ENCODE measurements at places on chromosomes 16 and 17. TPM values are rescaled to one million over a fixed set of nuclear protein-coding genes. Genes with fewer than 3 reads are reported as not detected.

The AATK gene
- total RNA-seq: 2.4 TPM

DNA sequence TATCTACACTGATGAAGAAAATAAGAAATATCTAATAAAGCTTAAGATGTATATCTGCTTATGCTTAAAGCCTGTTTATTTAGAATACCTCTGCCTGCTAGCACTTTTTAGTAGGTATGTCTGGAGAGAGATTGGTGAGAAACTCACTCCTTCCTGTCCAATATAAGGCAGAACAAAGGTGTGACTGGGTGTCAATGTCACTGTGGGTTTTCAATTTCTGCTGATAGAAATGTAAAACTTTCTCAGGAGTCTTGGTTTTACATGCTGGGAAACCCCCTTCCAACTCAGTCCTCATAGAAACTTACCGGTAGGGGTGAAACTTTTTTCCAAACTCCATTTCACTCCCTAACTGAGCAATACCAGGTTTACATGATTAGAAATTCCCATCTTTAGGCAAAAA, 17.8 kb upstream of the MPHOSPH6 start:
- DNase-seq: no peak

The TBC1D3K gene
- not detected for total RNA-seq

The NLRC3 gene
- total RNA-seq: 0.44 TPM

DNA sequence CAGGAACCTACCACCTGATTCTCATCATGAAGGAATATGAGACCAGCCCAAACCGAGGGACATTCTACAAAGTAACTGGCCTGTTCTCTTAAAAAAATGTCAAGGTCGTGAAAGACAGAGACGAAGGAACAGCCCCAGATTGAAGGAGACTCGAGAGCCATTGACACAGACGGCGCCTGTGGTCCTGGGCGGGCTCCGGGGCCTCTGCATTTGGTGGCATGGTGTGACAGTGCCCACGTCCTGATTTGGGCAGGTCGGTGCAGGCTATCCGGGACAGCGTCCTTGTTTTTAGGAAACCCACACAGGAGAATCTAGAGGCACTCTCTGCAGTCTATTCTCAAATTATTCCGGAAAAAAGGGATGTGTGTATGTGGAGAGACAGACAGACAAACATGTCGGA, 64.1 kb downstream of the ADCY9 start:
- no peak for DNase-seq

The CACNG4 gene
- 6.0 TPM for total RNA-seq

DNA sequence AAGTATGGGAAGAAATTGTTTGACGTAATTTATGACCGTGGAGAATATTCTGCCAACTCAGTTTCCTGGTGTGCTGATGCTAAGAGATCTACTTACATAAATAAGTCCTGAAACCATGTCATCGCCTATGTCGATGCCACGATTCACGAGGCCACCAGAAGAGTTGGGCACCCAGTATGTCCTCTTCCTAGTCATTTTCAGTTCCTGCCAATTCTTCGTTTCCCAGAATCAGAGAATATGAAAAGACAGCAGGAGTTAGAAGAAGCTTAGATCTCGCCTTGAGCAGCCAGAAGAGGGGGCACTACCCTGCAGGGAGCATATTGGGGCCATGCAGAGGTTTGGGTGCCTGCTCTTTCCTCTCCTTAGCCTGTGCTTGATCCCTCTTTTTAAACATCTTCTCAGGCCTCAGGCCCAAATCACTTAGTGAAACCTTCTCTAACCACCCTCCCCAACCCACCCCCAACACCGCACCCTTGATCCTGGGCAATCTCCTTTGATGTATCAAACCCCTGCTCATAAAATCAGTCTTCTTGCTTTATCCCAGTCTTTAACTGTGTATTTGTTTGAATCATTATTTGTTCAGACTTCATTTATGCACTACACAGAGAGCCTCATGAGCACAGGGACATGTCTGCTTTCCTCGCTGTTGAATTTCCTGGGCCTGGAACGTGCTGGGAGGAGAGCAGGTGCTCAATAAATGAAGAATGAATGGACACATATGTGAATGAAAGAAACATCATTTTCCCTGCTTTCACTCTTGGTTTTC, 12.2 kb upstream of the LONP2 start:
- DNase-seq: peak; percentile 58

GRCh38 chr17:31699281-31699680, 159.8 kb downstream of the COPRS start:
- DNase-seq: no peak

GRCh38 chr16:88698646-88699045, 7.6 kb downstream of the RNF166 start:
- DNase-seq: no peak

DNA sequence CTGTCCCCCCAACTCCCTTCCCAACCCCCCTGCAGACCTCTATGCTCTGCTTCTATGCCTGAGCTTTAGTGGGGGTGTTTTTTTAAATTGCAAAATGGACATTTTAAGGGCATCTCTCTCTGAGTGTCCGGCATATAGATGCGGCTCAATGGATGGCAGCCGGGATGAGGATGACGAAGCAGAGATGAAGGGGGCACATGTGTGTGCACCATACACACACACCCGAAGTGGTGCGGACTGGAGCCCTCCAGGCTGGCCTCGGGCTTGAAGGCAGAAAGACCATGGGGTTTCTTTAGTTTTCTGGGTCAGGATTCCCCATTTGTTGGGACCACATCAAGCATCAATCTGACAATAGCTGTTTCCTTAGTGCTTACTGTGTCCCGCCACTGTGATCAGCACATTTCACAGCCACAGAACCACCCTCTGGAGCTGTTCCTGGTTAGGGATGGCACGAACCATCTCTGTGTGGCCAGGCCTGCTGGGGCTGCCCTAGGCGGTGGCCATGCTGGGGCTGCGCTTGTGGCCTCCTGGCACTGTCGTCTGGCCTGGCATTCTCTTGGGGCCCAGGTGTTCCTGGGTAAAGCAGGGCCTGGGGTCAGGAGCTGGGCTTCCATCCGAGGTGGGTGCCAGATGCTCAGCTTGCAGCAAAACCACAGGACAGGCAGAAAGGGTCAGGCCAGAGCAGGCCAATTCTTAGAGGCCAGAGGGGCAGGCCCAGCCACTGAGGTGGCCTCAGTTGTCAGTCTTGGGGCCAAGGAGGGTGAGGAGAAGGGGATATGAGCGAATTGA, 49.9 kb downstream of the NT5M start:
- no peak for DNase-seq

- DNase-seq: no peak
These were observed 23.5 kb downstream of the USP36 start for GRCh38 chr17:78817123-78817522.

The CA7 gene
- total RNA-seq: 0.55 TPM

The RAB11FIP3 gene
- total RNA-seq: 37.1 TPM

DNA sequence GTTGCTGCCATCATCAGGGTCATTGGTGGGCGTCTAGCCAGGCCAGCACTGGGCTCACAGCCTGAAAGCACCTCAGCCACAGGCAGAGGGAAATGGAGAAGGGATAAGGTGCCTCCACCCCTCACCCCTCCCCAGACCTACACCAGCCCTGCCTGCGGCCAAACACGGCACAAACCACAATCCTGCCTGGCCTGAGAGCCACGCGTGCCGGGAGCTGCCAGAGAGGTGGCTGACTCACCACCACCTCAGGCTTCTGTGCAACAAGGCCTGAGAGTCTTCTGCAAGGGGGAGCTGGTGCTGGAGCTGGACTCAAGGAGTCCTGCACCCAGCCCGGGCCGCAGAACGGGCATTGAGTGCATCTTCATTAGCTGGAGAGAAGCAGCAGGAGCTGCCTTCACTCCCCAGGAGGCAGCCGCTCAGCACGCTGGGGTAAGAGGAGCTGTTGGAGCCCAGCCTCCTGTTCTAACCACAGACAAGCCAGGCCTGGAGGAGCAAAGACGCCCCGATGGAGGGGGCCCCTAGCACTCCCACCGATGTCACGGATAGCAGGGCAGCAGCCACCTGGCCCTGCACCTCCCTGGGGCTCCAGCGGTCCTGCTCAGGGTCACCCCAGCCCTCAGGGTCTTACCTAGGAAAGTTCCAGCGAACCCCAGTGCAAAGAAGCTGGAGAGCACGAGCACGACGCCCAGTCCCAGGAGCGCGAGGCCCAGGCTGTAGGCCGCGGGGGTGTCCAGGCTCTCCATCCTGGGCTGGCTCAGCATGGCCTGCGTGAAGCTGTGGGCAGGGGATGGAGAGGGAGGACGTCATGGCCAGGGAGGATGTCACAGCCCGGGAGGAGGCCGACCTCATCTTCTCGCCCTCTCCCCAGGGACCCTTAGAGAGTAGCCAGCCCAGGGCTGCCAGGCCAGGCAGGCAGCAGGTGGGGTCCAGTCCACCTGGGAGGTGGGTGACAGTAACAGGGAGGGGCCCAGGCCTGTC, 16.0 kb upstream of the RASD1 start:
- DNase-seq: no peak

The PPM1E gene
- 7.1 TPM for total RNA-seq

DNA sequence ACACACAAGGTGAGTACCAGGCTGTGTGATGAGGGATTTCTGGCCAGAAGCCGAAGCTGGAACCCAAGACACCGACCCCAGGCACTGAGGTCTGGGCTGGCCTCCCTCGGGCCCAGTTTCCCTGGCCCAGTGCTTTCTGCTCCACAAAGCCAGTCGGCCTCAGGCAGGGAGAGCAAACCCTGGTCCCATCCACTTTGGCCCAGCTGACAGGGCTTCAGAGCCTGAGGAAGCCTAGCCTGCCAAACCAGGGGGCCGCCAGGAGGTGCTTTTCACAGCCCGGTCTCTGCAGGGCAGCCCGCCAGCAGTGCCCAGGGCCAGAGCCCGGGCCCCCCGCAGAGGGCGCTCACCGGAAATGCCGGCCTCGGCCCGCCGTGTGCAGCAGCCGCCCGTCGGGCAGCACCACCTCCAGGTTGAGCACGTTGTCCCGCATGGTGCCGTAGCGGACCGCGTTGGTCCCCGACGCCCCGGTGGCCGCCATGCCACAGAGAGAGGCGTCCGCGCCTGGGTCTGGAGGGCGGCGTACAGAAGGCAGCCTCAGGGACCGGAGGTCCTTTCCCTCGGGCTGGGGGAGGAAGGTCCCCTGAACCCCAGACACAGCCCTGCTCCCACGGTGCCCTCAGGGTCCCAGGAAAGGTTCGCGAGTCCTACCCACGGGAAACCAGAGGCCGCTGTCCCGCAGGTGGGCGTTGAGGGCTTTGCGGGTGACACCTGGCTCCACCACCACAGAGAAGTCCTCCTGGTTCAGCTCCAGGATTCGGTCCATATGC, 2.2 kb downstream of the LDHD start:
- DNase-seq: peak; percentile 46

The PIK3R6 gene
- not detected for total RNA-seq

DNA sequence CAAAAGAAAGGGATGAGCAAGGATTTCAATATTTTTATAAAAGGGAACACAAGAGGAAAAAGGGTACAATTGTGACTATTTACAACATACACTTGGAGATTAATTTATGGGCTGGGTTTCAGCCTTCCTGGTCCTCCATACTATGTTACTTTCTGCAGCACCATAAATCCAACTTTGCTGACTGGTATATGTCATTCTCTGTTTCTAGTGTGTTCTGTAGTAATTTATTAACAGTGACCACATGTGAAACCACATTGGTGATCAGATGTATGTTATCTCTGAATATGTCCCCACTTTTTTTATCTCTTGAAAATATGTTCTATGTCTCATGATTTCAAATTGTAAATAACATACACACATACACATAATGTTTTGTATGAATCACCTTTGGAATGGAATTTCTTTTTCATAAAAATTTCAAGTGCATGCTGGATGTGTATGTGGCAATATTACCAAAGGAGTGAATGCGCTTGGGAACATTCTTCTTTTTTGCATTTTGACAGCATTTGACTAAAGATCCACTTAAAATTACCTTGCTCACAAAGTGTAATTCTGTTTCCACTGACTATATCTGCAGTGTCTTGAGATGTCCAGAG, 2.9 kb upstream of the LYRM9 start:
- DNase-seq: no peak

DNA sequence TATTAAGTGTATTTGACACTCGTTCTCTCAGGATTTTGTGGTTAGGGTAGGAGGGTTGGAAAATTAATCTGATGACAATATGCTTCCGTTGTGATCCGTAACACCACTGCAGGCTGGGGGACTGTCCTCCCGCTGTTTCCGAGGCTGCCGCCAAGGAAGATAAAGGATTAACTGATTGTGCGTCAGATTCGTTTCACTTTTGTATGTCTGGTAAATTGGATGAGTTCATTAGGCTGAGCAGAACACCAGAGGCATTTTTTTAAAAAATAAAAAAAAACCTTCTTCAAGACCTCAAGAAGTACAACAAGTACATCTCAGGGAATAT, 486.7 kb upstream of the SALL1 start:
- no peak for DNase-seq

DNA sequence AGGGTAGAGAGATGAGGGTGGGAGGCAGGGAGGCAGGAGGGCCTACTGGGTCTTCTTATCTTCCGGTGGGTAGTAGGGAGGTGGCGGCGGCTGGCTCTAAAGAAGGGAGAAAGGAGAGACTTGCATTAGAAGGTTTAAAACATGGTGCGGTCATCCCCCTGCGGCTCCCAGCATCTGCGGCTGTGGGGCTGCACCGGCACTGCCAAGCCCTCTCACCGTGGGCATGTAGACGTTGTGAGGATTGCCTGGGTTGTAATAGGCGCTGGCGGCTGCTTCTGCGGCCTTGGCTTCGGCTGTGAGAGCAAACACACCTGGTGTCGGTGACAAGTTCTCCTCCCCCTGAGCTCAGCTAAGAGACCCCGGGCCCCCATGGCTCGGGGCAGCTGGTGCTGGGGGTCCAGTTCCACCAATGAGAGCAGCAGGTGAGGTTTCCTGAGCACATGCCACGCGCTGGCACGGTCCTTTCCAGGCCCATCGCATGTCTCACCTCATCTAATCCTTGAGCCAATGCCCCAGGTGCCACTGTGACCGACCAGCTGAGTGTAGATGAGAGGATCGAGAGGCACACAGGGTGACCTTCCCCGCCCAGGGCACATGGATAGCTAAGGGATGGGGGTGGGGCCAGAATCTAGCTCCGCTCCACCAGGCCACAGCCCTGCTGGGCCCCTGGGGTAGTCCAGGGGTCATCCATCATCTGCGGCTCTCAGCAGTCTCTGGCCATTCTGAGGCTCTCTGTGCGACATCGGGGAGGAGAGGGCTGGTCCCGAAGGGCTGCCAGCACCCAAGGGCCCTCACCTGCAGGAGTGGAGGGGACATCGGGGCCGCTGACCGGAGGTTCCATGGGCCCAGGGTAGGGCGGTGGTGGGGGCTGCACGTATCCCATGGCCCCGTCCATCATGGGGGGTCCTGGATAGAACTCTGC, 2.7 kb upstream of the UNC13D start:
- no peak for DNase-seq

GRCh38 chr16:69926241-69926640, 24.9 kb upstream of the CLEC18A start:
- no peak for DNase-seq

DNA sequence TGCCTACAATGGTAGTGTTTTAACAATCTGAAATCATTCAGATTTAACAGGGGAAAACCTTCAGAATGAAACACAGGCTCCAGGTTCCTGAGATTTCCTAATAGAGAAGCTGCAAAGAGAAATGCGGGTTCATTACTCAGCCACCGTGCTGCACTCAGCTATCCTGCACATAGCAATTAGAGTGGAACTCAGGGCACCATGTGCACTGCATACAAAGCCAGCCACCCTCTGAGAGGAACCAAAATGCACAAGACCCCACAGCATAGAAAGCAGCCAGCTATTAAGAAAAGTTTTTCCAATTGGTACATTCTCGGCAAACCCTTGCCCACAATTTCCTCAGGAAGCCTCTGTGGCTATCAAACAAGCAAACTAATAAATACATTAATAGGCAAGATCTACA, 37.4 kb downstream of the TOM1L2 start:
- DNase-seq: no peak

The C16orf74 gene
- total RNA-seq: 4.9 TPM
